CD4-positive, alpha-beta T cell treated with Interleukin-1 beta for 1 hour (primary cell): ENCODE measurements at places on chromosomes 1 and 21.

GRCh38 chr1:185438936-185439335 is 121.9 kb upstream of the IVNS1ABP start:
- no peak for DNase-seq

DNA sequence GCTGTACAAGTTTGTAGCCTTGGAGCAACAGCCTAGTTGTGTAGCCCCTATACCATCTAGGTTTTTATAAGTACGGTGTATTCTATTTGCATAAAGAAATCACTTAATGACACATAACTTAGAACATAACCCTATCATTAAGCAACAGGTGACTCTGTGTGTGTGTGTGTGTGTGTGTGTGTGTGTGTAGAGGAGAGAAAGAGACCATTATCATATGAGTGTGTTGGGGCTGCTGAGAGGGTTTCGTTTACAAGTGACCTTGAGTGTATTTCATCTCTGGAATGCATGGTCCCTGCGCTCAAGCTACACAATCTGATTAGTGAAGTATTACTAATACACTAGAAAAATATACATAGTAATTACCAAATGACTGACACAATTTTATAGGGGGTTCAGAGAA is 115.1 kb downstream of the RABGAP1L start:
- DNase-seq = no peak

DNA sequence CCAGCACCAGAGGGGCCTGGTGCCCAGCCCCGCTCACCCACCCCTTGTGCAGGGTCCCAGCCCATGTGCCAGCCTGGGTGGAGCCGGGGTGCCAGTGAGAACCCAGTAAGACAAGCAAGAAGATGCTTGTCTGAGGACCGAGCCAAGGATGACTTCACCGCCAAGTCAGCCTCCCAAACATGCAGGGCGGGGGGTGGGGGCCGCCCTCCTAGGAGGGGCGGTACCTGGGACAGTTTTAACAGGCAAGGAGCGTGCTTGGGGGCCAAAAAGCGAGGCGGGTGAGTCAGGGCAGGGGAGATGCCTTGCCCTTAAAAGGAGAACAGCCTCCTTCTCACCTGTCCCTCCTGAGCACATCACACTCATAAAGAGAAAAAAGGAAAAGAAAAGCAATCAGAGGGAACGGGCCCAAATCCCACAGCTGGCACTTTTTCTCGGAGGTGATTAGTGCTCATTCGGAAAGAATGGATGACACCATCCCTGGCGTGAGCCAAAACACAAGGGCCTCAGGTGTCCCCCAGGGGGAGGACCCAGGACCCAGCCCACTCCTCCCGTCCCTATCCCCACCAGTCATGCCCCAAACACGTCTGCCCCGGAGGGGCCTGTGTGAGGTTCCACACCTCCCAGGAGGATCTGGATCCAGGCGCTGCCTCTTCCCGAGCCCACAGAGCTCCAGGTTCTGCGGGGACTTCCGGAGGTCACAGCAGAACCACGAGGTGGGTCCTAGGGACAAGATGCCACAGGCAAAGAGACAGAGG is 77.6 kb upstream of the IFFO2 start:
- no peak for DNase-seq

DNA sequence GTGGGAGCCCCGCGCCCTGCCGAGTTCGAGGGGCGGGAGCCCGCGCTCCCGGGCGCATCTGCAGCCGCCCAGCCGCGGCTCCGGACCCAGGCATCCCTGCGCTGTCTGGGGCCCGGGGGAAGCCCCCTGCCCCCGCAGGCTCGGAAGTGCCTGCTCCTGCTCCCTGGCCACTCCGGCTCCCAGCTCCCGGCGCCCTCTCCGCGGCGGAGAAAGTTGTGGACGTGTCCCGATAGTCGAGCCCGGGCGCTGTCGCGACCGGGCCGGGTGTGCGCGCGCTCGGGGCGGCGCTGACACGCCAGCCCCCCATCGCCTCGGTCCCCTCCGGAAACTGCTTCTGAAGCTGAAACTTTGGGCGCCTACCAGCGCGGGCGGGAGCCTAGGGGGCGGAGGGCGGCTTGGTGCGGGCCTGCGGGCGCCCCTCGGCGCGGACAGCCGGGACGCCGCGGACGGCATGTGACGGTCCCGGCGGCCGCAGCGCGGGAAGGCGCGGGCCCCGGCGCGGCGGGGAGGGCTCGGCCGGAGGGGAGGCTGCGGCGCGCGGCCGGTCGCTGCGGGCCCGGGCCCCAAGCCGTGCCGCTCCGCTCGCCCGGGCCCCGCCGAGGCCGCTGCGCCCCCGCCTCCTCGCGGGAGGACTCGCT is 515 bp downstream of the MAN1C1 start:
- peak; percentile 36 for DNase-seq

DNA sequence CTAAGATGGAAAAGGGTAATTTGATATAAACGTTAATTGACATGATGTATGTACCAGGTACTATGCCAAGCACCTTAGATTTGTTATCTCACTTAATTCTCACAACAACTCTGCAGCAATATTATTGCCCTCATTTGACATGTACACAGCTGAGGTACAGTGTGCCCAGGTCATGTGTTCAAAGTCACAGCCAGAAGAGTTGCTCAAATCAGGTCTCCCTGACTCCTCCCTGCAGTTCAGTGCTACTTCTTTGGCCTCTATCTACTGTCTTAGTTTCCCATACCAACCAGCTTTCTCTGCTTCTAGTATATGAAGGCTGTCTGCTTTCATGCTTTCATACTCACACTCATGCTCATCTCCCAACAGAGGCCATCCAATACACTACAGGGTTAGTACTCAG is 15.1 kb downstream of the TBX15 start:
- DNase-seq = no peak

- DNase-seq = no peak
Observed at GRCh38 chr1:231186356-231187115, 24.7 kb downstream of the TRIM67 start.

DNA sequence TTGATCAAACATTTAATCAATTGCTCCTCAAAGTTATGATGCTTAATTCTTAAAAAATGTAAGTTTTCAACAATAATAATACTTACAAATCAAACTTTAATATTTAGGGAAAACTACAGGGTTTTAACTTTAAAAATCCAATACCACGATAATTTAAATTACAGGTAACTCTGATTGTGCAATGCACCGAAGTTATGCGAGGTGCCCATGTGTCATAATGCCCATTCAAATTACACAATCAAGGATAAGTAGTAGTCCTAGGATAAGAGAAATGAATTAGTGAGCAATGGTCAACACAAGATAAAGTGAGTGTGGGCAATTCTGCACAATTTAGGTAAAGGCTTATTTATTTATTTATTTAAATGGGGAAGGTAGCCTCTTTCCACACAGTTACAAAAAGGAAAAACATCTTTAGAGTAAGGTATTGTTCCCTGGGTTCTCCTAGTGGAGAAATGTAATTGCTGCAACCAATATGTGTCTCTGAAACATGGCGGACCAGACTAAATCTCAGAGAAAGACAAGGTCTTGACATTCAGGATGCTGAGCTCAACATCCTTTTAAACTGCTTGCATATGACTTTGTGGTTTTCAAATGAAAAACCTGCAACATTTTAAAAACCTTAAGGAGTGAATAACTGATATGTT is 164.2 kb downstream of the TTLL7 start:
- DNase-seq = no peak

DNA sequence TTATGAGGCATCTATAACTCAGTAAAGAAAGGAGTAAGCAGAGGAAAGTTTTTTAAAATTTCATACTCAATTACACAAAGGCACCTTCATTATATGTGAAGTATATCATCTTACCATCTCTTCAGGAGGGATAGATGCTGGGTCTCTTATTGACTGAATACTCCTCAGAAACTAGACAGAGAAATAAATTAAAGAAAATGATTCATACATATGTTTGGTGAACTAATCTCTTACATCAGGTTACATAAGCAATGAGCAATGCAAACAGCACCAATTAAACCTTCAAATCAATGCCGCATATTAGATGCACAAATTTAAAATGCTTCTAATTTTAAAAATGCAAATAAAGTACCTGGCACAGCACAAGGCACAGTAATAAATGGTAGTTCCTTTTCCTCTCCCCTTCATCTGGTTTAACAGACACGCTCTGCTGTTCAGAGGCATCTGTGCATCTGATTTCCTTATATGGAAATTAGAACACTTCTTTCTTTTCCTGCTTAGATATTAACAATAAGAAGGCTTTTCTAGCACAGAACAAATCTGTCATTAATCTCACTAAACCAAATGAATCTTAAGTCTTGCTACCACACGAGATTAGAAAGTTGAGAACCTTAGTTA is 20.0 kb downstream of the SCYL3 start:
- DNase-seq = no peak

GRCh38 chr1:23387494-23387893 is 17.9 kb upstream of the ZNF436 start:
- no peak for DNase-seq
